ENCODE measurements at places on chromosomes 2 and 18.
A peak's percentile ranks its signal among the peaks of the same experiment; 100 is the strongest.

DNA sequence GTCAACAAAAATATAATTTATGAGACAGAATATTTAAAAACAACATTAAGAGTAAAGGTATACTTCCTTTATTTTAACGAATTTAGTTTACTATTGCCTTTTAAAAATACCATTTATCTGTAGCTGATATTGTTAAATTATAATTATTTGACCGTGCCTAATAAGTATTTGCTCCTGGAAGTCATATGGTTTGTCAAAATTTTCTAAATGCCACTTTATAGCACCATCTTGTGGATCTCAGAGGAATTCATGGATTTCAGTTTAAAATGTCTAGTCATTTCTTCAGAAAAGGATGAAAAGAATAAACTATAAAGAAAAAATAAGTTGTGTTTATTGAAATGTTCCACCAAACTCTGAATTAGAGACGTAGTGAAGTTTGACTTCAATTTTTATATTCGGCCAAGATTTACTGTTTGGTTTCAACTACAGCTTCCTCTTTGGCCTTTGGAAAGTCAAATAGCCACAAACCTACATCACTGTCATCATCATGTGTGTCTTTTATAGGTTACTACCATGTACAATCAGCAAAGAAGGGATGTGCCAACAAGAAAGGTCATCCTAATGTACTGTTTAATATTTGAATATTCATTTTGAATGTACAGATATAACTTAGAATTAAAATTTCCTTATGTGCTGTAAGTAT lies 10.3 kb upstream of the FTCDNL1 start:
- peak; percentile 27 for DNase-seq

DNA sequence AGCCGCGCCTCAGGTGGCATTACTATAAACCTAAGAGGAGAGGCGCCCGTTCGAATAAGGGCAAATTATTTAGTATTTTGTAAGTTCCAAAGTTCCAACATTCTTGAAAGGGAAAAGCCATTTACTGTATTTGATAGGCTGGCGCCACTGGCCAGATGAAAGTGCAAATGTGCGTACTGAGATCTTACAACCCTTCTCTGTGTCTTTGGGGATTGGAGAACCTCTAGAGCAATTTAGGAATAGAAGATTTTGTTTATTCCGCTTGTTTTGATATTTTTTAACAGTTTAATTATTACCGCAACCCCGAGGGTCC lies 467 bp upstream of the WDR35 start:
- DNase-seq: peak; percentile 67

GRCh38 chr18:62711781-62712180 lies 3.6 kb upstream of the PHLPP1 start:
- DNase-seq: no peak

GRCh38 chr2:201918616-201919307 lies 112.4 kb downstream of the CDK15 start:
- no peak for DNase-seq

DNA sequence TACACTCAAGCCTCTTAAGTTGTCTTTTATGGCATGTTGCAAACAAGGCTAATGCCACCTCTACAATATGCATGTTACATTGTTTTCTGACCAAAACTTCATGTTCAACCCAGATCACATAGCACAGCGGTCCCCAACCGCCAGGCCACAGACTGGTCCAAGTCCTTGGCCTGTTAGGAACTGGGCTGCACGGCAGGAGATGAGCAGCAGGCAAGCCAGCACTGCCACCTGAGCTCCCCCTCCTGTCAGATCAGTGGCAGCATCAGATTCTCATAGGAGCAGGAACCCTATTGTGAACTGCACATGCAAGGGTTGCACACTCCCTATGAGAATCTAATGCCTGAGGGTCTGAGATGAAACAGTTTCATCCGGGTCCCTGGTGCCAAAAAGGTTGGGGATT lies 324.8 kb upstream of the CHAC2 start:
- no peak for DNase-seq

GRCh38 chr18:78497641-78498040 lies 482.0 kb upstream of the SALL3 start:
- no peak for DNase-seq

GRCh38 chr2:230582851-230583283 lies 129.8 kb upstream of the CAB39 start:
- no peak for DNase-seq

GRCh38 chr2:118982039-118982438 lies 40.0 kb downstream of the MARCO start:
- no peak for DNase-seq

DNA sequence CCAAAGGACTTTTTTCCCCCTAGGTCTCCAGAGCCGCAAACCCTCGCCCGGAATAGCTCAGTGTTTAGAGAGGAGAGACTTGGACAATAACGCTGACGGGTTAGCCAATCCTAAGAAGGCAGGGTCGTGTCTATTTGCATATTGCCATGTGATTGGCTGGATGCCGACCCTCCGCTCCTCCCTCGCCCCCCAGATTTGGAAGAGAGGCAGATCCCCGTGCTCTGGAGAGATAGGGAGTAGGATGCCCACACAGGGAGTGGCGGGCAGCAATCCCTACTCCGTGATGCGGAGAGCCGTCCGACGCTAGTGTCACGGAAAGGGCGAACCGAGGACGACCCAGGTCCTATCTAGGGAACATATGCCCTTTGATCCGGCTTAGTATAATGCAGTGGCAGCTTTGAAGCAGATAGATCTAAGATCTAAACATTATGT lies 1.4 kb downstream of the WNT6 start:
- DNase-seq: peak; percentile 88

DNA sequence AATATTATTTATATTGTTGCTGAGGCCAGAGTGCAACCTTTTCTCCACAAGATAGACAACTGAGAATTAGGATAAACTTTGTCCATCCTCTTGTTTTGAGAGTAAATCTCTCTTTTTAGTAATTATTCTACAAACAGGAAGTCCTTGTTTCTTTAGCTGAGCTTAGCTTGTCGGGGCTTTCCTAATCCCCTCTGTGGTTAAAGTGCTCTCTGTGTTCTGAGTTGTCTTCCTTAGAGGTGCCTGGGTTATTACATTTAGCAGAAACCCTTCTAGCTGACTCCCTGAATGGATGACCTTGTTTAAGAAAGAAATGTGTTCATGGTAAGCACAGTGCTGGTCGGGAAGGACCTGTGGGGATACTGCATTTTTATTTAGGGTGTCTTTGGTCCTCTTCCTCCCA lies 12.7 kb downstream of the USP39 start:
- no peak for DNase-seq

GRCh38 chr18:32909798-32910561 lies 137.2 kb upstream of the KLHL14 start:
- DNase-seq: no peak

- no peak for DNase-seq
These were observed 16.7 kb upstream of the LAPTM4A start for GRCh38 chr2:20067992-20068584.

GRCh38 chr2:130375291-130376266 lies 19.7 kb downstream of the PTPN18 start:
- no peak for DNase-seq

DNA sequence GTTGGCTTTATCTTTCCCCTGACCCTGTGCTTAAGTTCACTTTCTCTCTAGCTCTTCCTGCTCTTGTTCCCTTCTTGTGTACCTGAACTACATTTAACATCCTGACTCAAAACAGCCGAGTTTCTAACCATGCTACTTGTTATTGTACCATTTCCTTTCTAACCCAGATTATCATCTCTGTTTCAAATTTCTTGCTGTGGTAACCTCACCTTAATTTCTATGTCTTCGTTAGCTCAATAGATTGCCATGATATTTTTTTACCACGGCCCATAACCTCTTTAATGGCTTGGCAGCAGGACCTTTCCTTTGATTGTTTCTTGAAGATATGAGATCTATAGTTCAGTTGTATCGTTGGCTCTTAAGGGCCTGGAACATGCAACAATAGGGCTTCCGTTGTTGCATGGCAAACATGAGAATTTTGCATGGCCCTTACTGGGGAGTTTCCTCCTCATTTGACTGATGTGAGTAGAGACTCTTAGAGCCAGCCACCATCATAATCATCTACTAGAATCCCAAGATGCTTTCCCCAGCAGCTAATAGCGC lies 11.1 kb downstream of the CFAP36 start:
- no peak for DNase-seq

- DNase-seq: peak; percentile 44
These were observed 8.6 kb upstream of the PLEKHM3 start for GRCh38 chr2:208033701-208034502.

- DNase-seq: no peak
These were observed 66.5 kb upstream of the TMEM200C start for GRCh38 chr18:5961828-5962150.

GRCh38 chr18:79522451-79523205 lies 126.9 kb downstream of the NFATC1 start:
- DNase-seq: no peak

GRCh38 chr2:226611196-226611943 lies 188.2 kb downstream of the IRS1 start:
- no peak for DNase-seq

DNA sequence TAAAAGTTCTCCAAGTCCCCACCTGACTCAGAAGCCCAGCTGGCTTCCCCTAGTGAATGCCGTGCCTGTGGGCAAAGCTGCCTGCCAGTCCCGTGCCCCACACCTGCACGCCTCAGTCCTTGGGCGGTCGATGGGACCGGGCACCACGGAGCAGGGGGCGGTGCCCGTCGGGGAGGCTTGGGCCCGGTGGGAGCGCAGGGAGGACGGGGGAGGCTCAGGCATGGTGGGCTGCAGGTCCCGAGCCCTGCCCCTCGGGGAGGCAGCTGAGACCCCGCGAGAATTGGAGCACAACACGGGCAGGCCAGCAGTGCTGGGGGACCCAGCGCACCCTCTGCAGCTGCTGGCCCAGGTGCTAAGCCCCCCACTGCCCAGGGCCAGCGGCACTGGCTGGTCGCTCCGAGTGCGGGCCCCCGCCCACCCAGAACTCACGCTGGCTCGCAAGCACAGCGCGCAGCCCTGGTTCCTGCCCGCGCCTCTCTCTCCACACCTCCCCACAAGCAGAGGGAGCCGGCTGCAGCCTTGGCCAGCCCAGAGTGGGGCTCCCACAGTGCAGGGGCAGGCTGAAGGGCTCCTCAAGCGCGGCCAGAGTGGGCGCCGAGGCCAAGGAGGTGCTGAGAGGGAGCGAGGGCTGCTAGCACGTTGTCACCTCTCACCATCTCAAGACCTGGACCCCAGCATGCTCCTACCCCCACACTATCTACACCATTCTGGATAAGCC lies 215.5 kb downstream of the TNS1 start:
- DNase-seq: no peak

DNA sequence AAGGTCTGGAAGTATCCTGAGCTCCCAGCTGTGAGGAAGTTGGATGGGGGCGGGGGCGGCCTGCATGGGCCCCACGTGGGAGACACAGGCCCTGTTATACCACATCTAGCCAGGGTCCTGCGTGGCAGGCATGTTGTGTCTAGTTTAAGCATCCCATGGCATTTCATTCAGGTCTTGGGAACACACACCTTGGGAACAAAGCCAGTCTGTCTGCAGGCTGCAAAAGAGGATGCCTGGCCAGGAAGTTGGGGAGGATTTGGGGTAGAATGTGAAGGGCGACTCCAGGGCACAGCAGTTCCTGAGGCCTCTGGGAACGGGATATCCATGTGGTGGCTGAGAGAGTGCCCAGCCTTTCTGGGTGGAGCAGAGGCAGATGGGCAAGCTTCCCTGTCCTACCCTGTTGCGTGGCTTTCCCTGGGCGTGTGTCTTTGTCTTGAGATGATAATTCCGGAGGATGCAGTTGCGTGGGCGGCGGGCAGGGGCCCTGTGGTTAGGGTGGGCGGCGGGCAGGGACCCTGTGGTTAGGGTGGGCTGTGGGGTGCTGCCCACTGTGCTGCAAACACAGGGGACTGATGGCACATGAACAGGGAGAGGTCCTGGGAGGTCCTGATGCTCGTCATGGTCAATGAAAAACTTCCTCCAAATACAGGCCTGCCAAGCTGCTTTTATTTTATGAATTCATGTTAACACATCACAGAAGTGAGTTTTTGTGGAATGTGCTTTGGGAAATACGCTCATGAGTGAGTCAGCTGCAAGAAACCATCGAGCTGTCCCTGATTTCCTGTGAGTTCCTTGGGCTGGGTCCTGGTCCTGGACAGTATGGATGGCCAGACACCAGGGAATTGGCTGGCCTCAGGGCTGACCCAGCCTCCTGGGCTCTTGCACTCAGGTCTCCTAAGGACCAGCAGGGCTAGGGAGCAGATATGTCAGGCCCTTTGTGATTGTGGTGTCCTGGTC lies 90.0 kb upstream of the HS6ST1 start:
- DNase-seq: no peak

DNA sequence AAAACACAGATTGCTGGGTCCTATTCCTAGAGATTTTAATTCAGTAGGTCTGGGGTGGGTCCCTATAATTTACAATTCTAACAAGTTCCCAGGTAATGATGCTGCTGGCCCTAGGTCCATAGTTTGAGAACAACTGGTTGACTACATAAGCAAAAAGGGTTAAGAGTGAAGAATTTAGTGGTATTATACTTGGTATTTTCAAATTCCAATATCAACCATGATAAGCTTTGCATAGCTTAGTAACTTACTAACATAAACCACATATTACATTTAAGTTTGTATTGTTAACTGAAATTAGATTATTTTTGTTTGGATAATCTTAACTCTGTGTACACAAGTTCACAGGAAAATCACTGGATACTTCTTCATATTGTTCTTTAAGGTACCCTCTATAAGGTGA lies 862.9 kb upstream of the ACVR2A start:
- DNase-seq: no peak

DNA sequence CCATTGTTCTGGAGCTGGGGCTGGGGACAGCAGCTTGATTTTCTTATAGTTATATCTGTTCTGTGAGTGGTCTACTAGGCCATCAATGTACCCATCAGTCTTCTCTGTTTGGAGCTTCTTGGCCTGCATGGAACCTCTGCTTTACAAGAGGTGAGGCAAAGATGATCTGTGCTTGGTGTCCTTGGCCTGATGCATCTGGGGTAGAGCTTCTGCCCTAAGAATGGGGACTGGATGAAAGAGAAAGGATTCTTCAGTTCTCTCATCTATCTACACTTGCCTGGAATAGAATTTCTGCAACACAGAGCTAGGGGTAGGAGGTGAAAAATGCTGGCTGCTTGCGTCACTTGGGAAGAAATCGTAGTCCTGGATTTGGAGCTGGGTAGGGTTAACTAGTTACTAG lies 46.2 kb downstream of the ACSL3 start:
- no peak for DNase-seq

- DNase-seq: no peak
These were observed 169.6 kb upstream of the HAAO start for GRCh38 chr2:42961961-42962360.

DNA sequence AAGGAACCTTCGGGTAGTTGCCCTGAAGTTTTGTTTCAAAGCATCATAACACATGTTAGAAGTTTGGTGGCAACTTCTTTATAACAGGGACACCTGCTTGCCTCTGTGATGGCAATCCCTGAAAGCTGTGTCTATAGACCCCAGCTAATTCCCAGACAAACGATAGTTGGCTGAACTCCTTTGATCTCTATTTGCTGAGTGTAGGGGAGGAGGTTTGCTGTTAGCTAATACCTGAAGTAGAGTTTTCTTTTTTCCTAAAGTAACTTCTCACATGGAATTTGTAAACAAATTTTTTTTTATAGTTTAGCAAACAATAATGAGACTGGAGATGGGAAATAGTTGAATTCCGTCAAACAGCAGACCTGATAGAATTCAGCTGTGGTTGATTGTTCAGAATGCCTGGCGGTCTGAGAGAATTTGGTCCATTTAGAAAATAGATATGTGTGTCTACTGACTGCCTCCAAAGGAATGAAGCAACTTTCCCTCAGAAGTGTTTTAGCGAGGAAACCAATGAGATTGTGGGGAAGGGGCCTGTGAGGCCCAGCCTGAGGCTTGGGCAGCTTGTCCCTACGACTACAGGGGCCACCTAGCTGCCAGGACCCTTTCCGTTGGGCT lies 123.5 kb upstream of the EPAS1 start:
- DNase-seq: no peak

- DNase-seq: no peak
These were observed 45.4 kb downstream of the M1AP start for GRCh38 chr2:74602586-74603281.

GRCh38 chr2:23483791-23484190 lies 98.8 kb downstream of the KLHL29 start:
- no peak for DNase-seq
